ENCODE measurements at places on chromosomes 12 and 14.

DNA sequence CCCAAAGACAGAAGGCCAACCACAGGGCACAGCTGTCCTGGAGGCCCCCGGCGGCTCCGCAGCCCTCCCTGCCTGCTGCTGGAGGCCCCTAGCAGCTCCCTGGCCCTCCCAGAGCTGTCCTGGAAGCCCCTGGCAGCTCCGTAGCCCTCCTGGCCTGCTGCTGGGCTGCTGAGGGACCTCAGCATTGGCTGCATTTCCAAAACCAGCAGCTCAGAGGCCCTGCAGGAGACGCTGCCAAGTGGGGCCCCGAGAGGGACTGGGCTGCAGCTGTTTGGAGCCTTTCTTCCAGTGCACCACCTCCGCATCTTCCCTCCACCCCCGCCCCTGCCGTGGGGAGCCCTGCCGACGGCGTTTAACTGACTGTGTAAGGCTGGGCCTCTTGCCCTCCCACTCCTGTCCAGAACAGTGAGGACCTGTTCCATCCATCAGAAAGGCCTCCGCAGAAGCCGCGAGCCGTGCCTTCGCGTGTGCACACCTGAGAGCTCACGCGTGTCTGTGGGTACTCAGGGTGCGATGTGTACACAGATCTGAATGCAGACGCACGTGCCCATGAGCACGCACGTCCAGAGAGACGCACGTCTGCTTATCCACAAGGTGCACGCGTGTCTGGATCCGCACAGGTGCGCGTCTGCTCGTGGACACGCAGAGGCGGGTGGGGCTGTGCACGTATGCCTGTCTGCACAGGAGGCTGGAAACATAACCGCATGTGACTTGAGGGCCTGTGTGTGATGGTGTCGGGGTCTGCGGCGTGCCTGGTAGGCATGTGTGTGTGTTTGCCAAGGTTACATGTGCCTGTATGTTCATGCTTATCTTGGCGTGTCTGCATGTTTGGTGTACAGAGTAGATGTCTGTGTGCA lies 57.0 kb upstream of the FBRSL1 start:
- no peak for DNase-seq

DNA sequence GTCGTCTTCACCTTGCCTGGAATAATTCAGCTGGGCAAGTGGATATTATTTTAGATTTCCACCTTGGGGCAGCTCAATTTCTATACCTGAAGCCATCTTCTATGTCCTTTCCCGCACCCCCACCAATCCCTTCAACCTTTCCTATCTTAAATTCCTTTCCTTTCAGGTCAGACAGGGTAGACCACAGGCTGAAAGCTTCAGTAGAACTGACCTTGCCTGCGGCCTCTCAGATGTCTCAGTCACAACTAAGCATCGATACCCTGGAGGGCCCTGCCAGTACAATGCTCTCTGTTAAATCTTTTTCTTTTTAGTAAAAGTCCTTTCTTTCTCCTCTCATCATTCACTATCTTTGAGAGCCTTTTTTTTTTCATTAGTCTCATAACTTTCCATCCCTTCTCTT lies 38.9 kb downstream of the SLC2A14 start:
- DNase-seq = no peak

DNA sequence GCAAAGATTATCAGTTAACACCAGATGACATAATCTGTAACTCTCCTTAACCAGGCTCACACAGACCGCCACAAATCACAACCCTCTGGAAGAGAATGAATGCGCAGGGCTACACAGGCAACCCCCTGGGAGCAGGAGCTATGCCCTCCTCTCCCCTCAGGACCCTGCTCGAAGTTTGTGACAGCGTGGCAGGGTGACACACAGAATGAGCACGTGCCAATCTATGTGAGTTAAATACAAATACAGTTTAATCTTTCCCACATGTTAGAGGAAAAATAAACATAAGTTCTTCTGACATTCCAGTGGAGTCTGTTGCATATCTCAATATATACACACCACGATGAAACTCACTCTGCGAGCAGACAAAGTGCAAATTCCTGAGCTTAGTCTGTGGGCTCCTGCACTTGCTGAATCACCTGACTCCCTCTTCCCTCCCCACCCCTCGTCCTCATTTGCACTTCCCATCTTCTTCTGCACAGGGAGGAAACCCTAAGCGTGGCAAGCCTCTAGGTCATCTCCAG lies 37.6 kb downstream of the BCAT1 start:
- DNase-seq = no peak

- peak; percentile 64 for DNase-seq
Observed at GRCh38 chr12:110280392-110280778, 662 bp upstream of the ATP2A2 start.

- DNase-seq = no peak
Observed at GRCh38 chr12:88575361-88575970, 4.8 kb downstream of the KITLG start.
